Umbilical cord (tissue), 2 donors: ENCODE measurements at places on chromosomes 3 and 15.

GRCh38 chr3:132394320-132394719 lies 23.0 kb upstream of the DNAJC13 start:
- DNase-seq, result peak; percentile 32

- DNase-seq, result no peak
These were observed 109.1 kb downstream of the COL6A6 start for GRCh38 chr3:130626049-130626448.

GRCh38 chr3:104941785-104942184 lies 424.9 kb upstream of the ALCAM start:
- DNase-seq, result no peak

GRCh38 chr3:12413721-12414255 lies 70.5 kb upstream of the TSEN2 start:
- no peak for DNase-seq

DNA sequence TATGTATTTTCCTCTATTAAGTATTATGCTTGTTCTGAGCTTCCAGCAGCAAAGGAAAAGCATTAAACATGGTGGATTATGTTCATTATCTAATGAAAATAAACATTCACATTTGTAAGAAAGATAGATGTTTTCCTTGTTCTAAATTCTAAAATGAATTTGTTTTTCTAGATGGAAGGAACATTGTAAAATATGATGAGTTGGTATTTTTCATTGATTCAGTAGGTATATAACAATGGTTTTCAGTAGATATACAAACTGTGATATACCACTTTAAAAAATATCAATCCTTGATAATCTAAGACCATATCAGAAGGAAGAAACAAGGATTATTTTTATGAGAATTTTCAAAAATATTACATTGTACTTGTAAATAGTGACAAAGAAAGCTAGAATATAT lies 290.6 kb upstream of the GOLIM4 start:
- no peak for DNase-seq
